ENCODE measurements at places on chromosomes 1 and 21. TPM values are rescaled to one million over a fixed set of nuclear protein-coding genes. Genes with fewer than 3 reads are reported as not detected.
A peak's percentile ranks its signal among the peaks of the same experiment; 100 is the strongest.

USP16 gene
- 41.7 TPM for total RNA-seq

C1orf87 gene
- total RNA-seq, result not detected

RPTN gene
- not detected for total RNA-seq

PCNT gene
- 46.5 TPM for total RNA-seq

ATP6V1G3 gene
- not detected for total RNA-seq

NTNG1 gene
- total RNA-seq, result not detected

GRCh38 chr1:181117648-181118449 is 29.3 kb downstream of the IER5 start:
- DNase-seq, result no peak

DNA sequence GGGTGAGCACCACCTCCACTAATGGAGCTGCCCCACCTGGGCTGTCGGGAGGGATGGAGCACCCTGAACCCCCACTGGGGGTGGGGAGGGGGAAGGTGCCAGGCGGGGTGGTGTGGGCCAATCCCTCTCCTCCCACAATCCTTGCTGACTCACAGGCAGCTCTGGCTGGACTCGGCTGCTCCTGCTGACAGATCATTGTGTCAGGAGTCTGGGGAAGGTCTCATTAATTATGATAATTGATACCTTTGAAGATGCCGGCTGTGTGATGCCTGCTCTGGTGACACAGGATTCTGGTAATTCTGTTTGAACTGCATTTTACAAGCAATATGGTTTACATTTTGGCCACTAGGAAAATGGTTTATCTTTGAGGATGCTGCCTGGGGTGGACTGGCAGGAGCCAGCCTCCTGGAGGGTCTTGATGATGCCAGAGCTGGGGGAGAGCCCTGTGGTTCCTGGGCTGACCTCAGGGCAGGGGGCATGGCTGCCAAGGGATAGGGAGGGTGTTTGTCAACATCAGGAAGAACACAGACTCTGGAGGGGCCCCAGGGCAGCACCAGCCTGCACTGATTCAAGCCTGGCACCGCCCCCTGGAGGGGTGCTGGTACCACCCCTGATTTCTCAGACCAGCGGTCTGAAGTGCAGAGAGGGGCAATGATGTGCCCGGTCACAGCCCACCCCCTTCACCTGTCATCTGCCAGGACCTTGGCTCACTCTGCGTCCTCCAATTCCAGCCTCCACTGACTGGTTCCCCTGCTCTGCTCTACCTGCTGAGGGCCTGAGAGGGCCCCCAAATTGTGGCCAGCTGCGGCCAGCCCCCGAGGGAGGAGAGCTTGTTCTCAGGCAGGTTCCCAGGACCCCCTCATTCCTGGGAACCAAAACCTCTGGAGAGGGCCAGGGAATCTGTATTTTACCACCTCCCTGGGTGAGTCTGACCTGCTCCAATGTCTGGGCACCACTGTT is 338.8 kb downstream of the MATN1 start:
- no peak for DNase-seq

GRCh38 chr1:112395256-112395820 is 676 bp upstream of the CTTNBP2NL start:
- no peak for DNase-seq

DNA sequence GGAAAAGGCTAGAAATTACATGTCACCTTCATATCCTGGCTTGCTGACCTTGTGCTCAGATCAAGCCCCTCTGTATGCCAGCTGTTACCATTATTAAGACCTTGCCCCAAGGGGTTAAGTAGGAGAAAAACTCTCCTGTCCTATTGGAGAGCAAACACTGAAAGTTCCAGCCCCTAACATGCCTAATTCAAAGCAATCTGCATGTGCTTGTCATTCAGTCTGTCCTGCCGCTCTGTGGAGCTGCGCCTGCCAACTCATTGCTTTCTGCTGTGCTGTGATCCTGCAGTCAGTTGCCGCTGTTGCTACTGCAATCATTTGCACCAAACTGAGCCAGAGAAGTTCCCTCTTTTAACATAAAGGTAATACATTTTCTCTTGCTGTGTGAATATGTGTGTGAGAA is 113.4 kb downstream of the DISP1 start:
- no peak for DNase-seq

- no peak for DNase-seq
Measured at GRCh38 chr1:6960291-6960811, 175.1 kb downstream of the CAMTA1 start.

- no peak for DNase-seq
Measured at GRCh38 chr21:26047279-26047967, 123.1 kb downstream of the APP start.

GRCh38 chr1:65483993-65484754 is 63.7 kb downstream of the LEPR start:
- DNase-seq, result no peak

- peak; percentile 55 for DNase-seq
Measured at GRCh38 chr1:192575499-192576189, at the start of gene RGS1. Gene RGS1 (plus strand): TSS chr1:192575773. CDS start chr1:192575793, 20 bp downstream.

DNA sequence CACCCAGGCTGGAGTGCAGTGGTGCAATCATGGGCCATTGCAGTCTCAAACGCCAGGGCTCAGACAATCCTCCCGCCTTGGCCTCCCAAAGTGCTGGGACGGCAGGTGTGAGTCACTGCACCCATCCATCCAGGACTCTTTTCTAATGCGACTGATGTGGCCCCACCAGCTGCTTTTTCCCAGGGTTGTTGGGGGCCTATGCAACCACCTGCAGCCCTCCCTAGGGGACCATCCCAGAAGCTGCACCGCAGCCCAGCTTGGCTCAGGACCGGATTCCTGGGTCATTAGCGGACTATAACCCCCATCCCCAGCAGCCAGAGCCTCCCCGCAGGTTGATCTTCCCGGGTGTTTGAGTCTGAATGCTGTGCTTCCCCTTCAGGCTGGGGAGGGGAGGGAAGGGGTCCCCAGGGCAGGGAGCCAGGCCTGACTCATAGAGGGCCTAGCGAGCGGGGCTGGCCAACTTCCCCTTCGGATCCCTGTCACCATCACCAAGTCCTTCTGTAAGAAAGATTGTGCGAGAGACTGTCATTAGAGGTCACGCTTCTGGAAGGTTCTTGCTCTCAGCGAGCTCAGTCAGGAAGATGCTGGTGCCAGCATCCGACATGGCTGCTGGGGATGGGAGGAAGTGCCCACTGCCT is 108.7 kb upstream of the ACTRT2 start:
- DNase-seq, result no peak

DNA sequence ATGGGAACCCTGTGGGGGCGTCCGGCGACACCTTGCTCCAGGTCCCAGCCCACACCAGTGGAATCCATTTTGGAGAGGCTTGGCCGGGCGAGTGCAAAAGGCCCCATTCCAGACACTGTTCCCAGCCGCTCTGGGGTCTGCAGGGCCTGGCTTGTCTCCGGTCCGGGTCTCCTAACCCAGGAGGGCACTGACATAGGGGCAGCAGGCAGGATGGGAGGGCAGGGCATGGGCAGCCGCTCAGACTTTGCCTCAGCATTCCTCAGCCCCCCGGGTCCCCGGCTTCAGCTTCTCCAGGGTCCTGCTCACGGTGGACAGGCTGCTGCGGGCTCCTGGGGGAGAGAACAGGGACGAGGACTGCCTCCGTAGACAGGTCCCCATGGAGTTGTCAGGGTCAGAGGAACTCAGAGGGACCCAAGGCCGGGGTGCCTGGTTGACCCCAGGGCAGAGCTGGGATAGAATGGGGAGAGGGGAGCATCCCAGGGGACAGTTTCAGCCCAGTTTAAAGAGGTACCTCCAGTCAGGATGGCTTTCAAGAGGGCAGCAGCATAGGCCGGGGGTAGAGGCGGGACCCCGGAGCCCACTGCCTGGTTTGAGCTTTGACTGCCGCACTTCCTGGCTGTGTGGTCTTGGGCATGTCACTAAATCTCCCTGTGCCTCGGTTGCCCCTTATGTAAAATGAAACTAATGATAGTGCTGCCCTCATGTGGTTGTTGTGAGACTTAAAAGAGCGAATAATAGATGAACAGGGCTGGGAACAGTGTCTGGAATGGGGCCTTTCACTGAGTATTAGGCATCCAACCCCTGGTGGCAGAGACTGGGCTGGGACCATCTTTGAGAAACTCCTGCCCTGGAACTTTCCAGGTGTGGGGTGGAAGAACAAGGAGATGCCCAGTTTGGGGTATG is 3.7 kb downstream of the KNCN start:
- no peak for DNase-seq

DNA sequence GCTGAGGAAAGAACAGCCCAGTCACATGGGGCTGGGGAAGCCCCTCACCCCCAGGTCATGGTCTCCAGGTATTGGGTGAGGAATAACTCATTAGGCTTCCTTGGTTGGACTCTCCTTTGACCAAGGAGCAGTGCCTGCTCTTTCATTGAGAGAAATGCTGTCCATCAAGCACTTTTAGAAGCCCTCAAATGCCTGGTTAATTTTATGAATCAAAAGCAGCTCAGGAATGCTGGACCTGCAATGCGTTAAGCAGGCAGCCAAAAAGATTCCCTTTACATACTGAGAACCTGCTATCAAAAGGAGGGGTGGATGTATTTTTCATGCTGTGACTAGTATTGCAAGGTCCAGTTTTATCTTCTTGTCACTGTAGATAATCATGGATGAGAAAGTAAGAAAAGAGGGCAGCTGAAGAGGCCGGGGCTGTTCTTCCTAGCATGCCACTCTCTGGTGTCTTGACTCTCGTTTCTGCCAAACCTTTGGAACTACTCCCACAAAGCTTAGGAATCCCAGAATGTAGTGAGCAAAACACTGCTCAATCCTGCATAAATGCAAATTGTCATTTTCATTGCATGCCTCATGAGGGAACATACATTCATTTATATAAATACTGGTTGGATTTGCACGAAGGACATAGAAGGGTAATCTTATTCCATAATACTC is 2.1 kb upstream of the CD58 start:
- no peak for DNase-seq

DNA sequence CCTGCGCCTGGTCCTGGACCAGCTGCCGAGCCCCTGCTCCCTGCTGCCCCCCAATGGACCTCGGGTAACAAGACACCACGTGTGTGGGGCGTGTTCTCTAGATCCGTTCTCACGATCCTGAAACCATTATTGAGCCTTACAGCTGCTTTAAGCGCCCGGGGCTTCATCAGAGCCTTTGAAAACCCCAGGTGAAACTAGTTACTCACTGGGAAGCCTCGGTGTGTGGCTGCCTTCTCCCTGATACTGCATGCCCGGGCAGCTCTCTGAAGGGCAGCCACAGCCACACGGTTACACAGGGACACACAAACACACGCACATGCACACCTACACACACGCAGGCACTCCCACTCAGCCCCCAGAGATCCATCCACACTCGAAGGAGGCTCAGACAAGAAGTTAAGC is 5.3 kb downstream of the HES2 start:
- DNase-seq, result peak; percentile 72

- no peak for DNase-seq
Measured at GRCh38 chr1:68384872-68385411, 64.8 kb downstream of the RPE65 start.

DNA sequence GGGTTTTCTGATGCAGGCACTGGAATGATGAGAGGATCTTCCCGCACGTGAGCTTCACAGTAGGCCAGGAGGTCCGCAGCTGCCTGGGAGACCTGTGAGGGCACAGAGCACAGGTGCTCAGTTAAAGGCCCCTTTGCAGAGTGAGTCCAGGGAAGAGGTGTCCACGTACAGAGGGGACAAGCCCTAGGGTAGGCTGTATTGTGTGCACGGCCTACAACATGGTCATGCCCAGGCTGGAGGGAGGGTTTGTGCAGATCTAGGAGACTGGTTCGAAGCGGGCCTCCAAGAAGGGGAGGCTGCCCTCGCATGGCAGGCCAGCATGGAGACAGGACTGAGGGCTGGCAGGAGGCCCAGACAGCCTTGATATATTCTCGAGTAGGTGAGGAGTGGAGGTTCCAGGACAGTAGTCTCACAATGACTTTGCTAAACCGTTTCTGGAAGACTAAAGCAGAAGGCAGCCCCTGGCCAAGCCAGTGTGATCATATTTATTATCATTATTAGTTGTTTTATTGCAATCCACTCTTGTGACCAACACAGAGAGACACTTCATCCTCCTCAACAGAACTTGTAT is 48.0 kb upstream of the B3GALNT2 start:
- DNase-seq, result no peak

GRCh38 chr1:93207211-93207610 is 26.7 kb downstream of the CCDC18 start:
- DNase-seq, result no peak

DNA sequence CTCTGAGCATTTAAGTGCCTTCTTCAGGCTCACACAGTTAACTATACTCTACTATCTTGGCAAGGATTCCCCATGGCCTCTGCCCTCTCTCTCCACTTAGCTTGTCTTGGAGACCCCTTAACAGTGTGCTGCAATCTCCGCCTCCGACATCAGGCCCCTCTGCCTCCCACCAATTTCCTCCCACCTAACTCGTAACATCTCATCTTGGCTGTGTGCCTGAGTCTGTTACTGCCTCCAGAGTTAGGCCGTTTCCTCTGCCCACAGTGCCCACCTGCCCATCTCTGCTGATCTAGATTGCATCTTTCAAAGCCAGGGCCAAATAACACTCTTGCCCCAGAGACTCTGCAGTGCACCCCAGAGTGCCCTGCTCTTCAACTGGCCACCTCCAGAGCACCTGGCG is 244.3 kb upstream of the TMEM51 start:
- no peak for DNase-seq

GRCh38 chr1:244083383-244083943 is 32.4 kb downstream of the ZBTB18 start:
- no peak for DNase-seq

DNA sequence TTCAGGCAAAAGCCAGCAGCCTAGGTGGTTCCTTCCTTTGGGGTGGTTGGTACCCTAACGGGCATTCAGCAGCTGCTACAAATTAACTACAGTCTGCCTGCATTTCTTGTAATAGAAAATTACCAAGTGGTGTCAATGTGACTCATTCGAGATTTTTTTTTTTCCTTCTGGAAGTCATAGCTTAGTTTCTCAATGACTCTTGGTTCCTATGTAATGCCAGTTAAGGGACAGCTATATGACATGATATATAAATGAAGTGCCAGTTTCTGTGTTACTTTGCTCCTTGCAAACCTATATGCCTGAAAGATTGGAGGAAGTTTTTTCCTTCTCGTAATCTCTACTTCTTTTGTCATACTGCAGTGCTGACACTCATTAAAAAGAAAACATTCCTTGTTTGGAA is 2.6 kb downstream of the MGST3 start:
- DNase-seq, result peak; percentile 11

DNA sequence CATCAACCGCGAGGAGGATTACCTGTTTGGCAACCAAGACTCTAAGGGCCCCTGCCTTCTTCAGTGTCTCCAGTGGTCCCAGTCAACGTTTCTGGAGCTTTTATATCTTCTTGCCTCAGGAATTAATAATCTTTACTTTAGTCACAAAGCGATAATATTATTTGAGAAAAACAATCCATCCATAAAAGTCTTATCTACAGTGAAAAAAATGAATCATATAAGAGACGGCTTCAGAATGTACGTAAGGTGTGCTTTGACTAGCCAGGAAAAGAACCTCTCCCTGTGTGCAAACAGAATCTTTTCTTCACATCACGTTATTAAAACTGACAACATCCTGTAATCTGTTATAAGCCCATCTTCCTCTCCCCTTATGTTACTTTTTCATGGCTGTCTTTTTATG is at the start of gene REG4:
Gene REG4, minus strand, starts transcription at position 74 of the 400 bp plus-strand sequence. CDS start 2,691 bp downstream, outside the sequence.
- DNase-seq, result no peak
